Stimulated activated CD4-positive, alpha-beta T cell treated with anti-CD3 and anti-CD28 coated beads, Interleukin-4, amount 100 ng/mL, for 4 hours (primary cell): ENCODE measurements at places on chromosomes 11 and 22.

GRCh38 chr11:34175284-34176019 is 70.0 kb downstream of the NAT10 start:
- no peak for DNase-seq

DNA sequence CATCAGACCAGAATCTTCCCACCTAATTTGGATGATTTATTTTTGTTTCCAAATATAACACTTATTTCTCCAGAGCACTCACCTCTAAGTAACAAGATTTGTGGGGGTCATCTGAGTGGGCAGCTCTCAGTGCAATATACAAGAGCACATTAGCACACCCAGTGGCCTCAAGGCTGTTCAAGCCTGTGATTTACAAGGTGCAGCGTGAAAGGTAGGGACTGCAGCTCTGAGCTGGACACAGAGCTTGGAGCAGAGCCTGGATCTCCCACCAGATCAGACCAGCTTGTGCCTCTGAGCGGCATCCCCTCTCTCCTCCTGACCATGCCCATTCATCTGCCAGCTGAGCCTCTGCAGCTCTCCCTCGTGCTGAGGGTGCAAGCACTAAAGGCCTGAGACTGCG is 323.3 kb upstream of the ZC3H12C start:
- no peak for DNase-seq

GRCh38 chr22:44049486-44050231 is 25.6 kb downstream of the PARVB start:
- DNase-seq = no peak

DNA sequence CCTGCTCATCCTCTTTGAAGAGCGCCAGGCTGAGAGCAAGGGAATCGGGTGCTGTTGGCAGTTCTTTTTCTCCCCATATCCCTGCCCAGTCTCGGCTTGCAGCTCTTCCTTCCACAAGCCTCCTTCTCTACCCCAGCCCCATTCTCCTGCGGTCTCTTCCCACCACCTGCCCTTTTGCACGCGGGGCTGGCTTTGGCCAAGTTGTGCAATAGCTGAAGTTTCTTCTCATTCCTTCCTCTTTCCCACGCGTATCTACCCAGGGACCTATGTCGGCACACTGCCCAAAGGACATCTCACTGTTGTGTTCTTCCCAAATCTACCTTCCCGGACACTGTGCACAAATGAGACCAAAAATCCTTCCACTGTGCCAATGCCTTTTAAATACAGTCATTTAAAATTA is 22.3 kb upstream of the HTR3A start:
- no peak for DNase-seq

GRCh38 chr11:78612721-78613377 is 38.2 kb upstream of the NARS2 start:
- DNase-seq = no peak

- no peak for DNase-seq
Observed at GRCh38 chr11:69274531-69275016, 19.4 kb upstream of the MYEOV start.

- DNase-seq = no peak
Observed at GRCh38 chr11:116710001-116710674, 62.6 kb downstream of the BUD13 start.

GRCh38 chr11:24357620-24358410 is 139.0 kb upstream of the LUZP2 start:
- DNase-seq = no peak

DNA sequence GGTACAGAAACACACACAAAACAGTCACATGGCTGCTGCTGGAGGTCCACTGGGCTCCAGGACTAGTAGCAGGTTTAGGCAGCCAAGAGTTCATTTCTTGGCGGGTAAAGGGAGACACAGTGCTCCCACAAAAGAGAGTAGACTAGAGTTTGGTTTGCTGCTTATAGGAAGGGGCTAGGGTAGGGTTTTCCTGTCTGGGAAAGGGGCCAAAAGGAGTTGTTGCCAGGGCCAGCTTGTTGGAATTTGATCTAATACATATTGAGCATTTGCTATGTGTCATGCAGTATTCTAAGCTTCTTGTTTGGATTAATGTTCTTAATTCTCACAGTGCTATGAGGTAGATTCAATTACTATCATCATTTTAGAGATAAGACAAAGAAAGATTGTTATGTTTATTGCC is 195.1 kb upstream of the PLET1 start:
- DNase-seq = no peak

DNA sequence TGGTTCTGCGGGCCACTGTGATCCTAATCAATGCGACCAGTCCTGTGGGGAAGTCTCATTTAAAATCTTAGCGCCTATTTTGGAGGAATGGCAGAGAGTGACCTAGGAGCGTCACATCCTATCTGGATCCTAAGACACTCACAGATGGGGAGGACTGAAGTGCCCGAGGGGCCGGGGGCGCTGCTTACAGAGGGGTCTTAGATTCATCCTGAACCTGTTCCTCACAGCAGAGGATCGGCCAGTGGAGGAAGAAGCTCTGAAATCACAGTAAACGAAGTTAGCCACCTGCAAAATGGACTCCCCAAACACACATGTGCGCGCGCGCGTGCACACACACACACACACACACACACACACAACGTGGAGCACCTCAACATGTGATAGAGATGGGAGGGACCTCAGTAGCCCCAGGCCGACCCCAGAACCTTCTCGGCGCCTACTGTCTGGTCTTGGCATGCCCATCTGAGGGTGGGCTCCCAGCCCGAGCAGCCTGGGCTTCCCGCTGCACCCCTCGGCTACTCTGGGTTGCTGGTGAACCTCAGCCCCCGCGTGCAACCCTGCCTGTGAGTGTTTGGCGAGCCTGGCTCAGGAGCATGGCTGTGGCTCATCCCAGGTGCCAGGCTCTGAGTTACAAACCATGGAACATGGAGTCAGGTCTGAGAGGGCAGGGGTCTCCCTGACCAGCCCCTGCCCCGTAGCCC is 613.3 kb downstream of the TBC1D22A start:
- no peak for DNase-seq

GRCh38 chr11:8180469-8180868 is 11.6 kb upstream of the RIC3 start:
- no peak for DNase-seq

- no peak for DNase-seq
Observed at GRCh38 chr11:103703437-103703836, 333.0 kb upstream of the DDI1 start.

DNA sequence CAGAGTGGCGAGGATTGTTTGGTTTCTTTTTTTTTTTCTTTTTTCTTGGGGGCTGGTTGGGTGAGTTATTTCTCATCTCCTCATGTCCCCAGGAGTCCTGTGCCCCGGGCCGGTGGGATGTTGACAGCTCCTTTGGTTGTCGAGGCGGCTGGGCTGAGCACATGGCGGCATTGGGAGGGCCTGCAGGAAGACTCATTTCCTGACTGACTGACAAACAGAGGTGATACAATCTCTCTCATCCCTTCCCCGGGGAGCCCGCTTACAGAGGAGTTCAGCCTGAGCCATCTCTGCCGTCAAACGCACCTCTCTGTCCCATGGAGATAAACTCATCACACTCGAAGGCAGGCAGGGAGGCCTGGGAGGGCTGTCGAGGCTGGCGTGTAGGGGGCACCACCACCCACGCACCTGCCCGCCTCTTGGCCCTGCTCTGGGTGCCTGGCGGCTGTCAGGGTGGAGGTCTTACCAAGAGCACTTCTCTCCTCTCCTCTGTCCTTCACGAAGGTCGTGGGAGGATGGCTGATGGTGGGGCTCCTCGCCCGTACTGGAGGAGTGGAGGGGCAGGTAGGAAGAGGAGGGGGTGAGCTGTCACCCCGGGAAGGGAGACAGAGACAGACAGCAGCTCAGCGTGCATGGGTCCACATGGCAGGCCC is 60.0 kb upstream of the NECTIN1 start:
- DNase-seq = no peak

DNA sequence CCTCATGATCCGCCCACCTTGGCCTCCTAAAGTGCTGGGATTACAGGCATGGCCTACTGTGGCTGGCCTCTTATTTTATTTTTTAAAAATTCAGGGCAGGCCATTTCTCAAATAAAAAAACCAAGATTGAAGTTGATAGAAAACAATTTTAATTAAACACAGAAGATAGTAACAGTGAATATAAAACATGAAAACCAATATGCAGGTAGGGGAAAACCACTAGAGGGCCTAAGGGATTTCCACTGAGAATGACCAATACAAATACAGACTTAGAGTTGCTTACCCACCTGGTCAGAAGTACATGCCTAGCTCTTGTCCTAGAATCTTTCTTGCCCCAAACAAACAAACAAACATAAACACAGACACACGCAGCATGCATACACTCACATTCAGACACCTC is 1.7 kb upstream of the RTCB start:
- DNase-seq = no peak

DNA sequence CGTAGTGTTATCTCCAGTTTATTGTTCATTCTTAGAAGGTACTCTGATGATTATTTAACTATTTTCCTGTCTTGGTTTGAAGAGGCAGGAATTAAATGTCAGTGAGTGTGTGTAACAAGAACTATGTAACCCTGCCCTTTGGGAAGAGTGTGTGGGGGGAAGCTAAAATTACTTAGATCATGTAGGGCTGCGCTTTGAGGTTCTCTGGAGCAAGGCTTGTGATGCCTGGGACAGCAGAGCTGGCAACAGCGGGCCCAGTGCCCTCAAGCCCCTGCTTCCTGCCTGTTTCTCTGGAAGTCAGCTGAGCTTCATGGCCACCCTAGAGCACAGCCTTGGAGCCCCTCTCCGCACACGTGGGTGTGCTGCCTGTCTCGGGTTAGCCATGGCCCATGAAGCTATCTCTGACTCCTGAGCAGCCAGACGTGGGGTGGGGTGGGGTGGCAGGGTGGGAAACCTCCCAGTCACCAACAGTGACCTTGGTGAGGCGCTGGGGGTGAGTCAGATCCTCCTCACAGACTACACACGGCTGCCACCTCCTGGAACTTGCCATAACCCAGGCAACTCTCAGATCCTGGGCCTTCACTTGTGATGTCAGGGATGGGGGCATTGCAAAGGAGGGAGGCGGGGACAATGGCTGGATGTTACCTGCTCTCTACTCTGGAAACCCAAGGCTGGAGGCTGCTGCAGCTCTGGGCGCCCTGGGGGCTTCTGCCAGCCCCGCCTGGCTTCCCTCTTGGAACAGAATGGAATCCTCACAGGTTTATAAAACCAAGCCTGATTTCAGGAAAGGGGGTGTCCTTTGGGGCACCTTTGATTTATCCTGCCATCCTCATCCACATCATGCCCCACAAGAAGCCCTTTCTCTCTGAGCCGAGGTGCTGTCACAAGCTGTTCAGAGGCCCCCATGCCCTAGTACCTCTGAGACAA is 88.6 kb downstream of the SNX19 start:
- DNase-seq = no peak

GRCh38 chr11:28542561-28542960 is 434.4 kb downstream of the METTL15 start:
- DNase-seq = no peak

DNA sequence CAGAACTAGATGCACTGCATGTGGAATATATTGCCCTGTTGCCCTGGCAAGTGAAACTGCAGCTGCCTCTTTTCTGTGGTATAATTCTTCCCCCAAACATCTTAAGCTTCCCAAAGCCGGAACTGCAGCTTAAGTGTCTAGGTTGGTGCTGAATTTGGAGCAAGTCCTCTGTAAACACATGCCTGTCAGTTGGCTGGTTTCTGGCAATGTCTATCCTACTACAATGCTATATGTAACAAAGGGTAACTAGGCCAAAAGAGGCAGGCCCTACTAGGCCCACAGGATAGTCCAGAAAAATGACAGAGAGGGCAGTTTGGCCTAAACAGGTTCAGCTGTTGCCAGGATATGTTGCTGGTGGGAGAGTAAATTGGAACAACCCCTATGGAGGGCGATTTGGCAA is 27.9 kb downstream of the ASCC2 start:
- DNase-seq = no peak

- DNase-seq = no peak
Observed at GRCh38 chr22:50696799-50697561, 24.4 kb downstream of the SHANK3 start.

DNA sequence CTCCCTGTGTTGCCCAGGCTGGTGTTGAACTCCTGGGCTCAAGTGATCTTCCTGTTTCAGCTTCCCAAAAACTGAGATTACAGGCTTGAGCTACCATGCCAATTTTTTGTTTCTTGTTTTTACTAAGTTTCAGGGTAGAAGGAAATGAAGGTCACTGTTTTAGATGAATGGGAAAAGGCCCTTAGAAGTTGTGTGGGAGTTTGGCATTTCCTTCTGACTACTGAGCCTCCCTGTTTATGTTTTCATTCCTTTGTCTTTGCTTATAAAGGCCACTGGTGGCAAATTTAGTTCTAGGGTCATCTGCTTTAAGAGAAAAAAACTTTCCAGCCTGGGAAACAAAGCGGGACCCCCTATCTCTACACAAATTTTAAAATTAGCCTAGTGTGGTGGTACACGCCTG is 22.1 kb downstream of the SRPRA start:
- DNase-seq = no peak

GRCh38 chr22:27603800-27604144 is 197.8 kb downstream of the MN1 start:
- no peak for DNase-seq

GRCh38 chr11:114559425-114560310 is at the start of gene NXPE1:
TSS of gene NXPE1 (minus strand) at chr11:114559881. CDS start at chr11:114551201, 8,680 bp downstream.
- DNase-seq = no peak

GRCh38 chr11:40987776-40988435 is 471.5 kb downstream of the LRRC4C start:
- no peak for DNase-seq

DNA sequence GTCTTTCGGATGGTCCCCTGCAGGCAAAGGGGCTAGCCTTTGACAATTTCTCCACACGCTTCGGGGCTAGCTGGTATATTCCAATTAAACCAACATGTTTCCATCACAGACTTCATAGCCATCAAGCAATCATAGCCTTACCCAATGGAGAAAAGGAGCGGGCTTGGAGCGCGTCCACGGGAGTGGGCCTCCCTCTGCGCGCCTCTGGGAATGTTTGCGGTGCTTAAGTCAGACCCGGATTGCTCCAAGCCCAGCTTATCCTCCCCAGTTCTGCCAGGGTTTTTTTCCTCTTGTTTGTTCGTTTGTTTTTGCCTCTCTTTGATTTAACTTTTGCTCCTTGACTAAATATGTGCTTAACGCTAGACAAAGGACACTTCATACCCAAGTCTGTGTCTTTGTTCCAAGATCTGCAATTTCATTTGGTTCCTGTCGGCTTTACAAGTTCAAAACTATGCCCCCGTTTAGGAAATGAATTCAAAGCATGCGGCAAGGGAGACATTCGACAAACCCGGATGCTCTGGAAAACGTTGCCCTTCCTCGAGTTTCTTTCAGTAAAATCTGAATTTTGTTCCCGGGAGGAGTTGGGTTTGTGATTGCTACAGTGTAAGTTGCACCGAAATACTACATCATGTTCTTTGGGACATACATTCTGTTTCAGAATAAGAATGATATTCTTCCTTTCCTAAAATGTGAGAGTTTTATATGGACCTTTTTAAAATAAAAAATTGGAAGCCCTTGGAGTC is 1.0 kb upstream of the GLB1L2 start:
- DNase-seq = no peak

GRCh38 chr11:8227156-8228152 is 36.2 kb downstream of the LMO1 start:
- no peak for DNase-seq

DNA sequence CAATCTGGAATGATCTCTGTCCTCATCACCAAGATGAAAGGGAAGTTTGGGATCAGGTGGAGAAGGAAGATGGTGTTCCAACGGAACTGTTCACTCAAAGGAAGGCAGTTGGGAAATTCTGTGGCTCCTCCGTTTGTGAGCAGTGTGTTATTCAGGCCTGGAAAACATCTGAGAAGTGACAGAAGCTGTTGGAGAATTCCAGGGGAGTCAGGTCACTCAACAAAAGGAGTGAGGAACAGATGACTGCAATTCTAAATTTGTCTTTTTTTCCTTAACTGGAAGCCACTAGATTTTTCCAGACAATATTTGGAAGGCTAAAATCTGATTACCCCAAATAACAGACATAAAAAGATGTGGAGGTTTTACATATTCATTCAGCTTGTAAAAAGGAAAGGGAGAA is 107.8 kb downstream of the CD44 start:
- DNase-seq = no peak
